ENCODE measurements at places on chromosomes 7 and 10. TPM values are rescaled to one million over a fixed set of nuclear protein-coding genes. Genes with fewer than 3 reads are reported as not detected.

The BRAT1 gene
- 11.9 TPM for total RNA-seq

The TUBAL3 gene
- total RNA-seq: not detected

The CPVL gene
- 6.9 TPM for total RNA-seq

The SPAG6 gene
- 1.1 TPM for total RNA-seq

The EVX1 gene
- 0.28 TPM for total RNA-seq

The SFTPD gene
- total RNA-seq: 0.44 TPM
